NCI-H446 (cell line): ENCODE measurements at places on chromosomes 2 and 18.

DNA sequence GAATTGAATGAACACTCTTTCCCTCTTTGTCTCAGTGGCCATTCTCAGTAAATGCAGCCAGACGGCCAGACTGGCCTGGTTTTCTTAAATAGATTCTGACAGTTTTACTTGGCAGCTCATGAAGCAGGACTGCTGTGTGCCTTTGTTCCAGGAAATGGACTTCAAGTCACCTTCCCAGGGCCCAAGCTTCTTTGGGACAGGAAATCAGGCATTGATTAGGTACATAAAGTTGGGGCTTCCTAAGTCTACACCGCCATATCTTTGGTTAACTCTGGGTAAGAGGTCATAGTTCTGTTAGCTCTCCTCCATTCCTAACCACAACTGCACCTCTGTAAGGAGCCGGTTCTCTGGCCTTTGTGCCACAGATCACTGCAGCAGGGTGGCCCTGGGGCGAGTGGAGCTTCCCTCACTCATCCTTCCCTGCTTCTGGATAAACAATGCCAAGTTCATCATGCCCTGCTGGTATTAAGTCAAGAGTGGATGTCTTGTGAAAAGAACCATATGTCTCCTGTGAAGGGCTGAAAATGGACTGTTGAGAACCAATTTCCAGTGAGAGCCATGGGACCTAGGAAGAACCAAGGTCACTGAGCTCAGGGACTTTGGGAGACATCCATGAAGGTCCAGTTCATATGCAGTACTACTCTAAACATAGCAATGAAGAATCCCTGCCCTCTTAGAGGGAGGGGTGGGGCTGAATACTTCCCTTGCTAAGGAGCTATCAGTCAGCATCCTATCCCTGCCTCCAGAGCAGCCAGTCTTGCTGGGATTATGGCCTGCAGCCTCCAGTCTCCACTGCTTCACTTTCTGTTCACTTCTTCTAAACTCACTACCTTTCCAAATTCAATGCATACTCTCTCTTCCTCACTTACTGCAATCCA is 122.6 kb upstream of the XPO1 start:
- no peak for DNase-seq

DNA sequence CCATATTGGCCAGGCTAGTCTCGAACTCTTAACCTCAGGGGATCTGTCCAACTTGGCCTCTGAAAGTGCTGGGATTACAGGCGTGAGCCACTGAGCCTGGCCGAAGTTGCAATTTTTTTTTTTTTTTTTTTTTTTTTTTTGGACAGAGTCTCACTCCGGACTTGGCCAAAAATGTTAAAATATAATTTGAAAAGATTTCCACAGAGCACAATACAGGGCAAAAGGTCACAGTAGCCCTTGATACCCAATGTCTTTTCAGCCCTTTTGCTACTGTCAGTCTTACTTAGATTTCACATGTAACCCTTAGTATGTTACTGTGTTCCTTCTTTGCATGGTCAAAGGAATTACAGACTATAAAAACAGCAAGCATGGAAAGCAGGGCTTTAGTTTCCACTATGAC is 42.6 kb upstream of the MAPRE2 start:
- DNase-seq = no peak

DNA sequence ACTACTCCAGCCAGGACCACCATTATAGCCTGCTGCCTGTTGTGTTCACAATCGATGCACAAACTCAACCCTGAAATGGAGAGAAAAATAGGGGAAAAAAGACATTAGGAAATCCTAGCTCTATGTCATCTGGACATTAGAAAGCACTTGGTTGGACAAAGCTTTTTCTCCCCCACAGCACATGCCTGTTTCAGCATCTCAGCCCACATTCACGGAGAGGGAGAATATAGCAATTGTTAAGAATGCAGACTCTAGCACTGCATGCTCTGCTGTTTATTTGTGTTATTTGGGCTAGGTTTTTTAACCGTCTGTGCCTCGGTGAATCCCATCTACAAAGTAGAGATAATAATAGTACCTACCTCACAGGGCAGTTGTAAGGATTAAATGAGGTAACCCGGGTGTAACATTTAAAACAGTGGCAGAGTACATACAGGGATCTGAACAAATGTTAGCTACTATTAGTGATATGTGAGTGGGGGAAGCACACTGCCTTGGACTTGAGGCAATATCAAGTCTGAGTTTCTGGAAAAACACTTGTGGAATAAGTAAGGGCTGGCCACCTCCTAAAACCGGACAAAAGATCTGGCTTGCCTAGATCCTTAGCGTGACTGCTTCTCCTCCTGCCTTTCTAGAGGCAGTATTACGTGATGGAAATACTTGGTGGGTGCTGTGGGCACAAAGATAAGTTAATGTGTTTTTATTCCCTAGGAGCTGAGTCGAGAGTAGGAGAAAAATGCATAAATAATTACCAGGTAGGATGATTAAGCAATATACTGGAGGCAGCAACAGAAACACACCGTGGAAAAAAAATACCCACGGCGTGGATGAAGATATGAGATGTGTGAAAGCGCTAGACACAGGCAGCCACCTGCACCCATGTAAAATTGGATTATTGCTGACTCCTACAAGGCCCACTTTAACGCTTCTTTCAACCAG is 1.0 kb upstream of the PPP1CB start:
- no peak for DNase-seq

- DNase-seq = no peak
These were observed 98.1 kb downstream of the FAM210A start for GRCh38 chr18:13628211-13628610.

DNA sequence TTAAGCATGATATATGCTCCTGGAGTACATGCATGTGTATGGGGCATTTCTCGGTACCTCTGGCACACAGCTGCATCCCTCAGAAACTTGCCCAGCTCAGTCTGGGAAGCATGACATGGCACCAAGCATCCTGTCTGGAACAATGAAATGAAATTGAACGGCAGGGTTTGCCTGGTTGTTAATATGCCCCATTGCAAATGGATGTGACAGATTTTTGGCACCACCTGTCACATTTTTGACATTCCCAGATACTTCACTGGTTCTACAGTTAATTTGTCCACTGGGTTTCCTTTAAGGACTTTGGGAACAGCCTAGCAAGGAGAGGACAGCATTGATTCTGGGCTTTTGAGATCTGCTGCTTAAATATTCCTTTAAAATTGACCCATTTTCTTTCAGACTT is 305.8 kb downstream of the TSN start:
- DNase-seq = no peak

GRCh38 chr18:3333056-3333720 is 71.3 kb downstream of the MYL12B start:
- DNase-seq = no peak

- no peak for DNase-seq
These were observed 5.8 kb upstream of the DTYMK start for GRCh38 chr2:241692448-241692847.

DNA sequence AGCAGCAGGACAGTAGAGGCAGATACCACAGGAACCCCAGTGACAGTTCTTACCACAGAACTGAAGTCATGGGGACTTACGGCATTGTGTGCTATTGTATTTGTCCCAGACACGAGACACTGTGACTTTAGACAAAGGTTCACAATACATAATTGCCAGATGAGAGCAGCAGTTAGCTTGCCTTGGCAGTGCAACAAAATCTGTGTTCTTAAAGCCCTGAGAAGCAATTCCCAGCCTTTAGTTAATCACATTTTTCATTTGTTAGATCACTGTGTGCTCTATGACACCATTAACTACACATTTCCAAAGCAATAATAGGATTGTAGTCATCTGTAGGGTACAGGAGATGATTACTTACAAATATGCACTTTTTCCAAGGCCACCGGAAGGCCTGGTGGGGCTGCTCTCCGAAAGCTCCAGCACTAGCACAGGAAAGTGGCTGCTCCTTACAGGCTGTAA is 97.5 kb upstream of the LDLRAD4 start:
- DNase-seq = no peak

DNA sequence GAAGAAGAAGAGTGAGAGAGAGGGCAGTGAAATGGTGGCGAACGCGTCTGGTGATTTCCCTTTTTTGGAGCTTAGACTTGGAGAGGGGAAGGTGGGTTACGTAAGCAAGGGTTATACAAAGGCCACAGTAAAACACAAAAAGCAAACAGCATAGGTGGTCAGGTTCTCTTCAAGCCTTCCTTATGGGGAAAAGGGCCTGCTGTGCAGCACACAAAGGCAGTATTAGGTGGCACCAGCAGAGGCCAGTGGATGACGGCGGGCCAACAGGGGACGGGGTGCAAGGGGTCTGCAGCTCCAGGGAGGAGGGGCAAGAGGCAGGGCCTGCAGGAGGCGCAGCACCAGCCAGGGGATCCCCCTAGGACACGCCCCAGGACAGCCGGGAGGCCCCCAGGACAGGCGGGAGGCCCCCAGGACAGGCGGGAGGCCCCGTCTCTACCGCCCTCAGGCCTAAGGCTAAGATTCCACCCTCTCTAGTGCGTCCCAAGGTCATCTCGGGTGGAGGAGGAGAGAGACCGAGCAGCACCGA is 32.6 kb upstream of the NPC1 start:
- no peak for DNase-seq

GRCh38 chr2:72031346-72032110 is 116.1 kb downstream of the CYP26B1 start:
- DNase-seq = no peak

- no peak for DNase-seq
These were observed at the start of gene CNGA3 for GRCh38 chr2:98346311-98347236. TSS of gene CNGA3 (plus strand) at chr2:98346456. CDS start at chr2:98369976, 23,520 bp downstream.

DNA sequence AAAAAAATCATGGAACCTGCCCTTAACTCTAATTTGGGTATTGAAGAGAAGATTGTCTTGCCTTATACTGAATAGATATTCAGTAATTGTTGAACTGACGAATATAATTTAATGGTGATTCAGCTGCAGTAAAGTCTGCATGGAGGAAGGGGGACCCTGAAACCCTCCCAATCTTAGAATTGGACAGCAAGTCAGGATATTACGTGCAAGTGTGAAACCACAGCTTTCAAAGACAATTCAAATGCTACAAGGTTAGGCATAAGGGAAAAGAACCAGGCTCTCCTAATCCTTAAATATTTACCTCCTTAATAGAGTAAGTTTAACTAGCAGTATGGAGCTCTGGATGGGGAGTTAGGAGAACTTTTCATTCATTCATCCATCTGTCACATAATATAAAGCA is 226.9 kb upstream of the TNP1 start:
- no peak for DNase-seq

GRCh38 chr2:27829791-27830190 is 58.3 kb downstream of the MRPL33 start:
- no peak for DNase-seq

- no peak for DNase-seq
These were observed 43.4 kb downstream of the ITGB6 start for GRCh38 chr2:160156665-160157064.

DNA sequence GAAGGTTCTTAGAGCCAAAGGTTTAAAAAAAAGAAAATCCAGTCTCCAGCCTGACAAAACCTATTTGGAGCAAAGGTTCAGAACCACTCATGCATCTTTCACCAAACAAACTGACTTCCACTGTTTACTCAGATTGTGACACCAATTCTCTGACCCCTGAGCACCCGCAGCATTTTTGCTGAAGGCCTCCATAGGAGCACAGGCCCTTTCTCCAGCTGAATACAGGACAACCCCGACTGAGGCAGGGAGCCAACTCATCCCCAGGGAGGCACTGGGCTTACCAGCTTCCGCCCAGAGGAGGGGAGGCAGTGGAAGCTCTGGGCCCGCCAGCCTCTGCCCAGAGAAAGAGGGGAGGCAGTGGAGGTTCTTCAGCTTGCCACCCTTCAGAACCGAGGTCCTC is 51.0 kb upstream of the CNGA3 start:
- DNase-seq = no peak

- no peak for DNase-seq
These were observed 8.7 kb upstream of the HS6ST1 start for GRCh38 chr2:128327180-128327964.

- DNase-seq = no peak
These were observed 11.1 kb downstream of the TTL start for GRCh38 chr2:112493048-112493447.

- peak; percentile 49 for DNase-seq
These were observed 3.7 kb upstream of the ZEB2 start for GRCh38 chr2:144523596-144524117.

DNA sequence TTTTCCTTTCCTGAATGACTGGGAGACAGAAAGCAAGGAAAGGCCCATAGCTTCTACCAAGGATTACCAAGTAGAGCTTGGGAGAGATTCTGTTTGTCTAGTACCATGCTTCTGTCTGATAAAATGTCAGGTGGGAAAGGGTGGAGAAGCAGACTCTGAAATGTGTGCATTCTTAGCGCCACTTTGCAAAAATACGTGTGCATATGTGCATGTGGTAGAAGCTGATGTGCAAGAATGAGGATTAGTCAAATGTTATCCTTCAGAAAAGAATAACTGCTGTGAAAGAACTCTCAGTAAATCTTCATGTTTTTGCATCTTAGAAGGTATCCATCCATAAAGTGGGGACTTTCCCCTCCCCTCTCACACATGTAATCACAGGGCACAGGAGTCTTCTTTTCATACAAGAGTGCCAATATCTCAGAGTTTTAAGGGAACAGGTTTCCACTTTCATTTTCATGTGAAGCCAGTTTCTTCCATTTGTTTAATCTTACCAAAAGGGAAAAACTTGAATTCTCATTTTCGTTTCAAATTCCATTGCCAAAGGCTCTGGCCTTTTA is 15.4 kb upstream of the DGKD start:
- DNase-seq = no peak

DNA sequence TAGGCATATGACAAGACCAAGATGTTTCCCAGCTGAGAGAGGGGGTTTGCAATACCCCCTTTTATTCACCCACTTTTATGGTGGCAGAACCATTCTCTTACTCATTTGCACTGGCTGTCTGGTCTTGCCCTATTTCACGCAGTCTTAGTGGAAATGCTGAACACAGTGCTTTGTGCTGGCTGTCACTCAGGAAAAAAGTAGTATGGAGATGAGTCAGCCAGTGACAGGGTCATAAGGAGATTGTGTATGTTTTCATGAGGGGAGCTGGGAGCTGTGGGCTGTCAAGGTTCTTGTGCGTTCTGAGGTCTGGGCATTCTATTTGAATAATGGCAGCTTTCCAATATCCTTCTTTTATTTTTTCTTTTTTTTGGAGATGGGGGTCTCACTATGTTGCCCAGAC is 10.9 kb upstream of the CNRIP1 start:
- no peak for DNase-seq

- no peak for DNase-seq
These were observed 3.2 kb downstream of the RNPEPL1 start for GRCh38 chr2:240571314-240571973.

DNA sequence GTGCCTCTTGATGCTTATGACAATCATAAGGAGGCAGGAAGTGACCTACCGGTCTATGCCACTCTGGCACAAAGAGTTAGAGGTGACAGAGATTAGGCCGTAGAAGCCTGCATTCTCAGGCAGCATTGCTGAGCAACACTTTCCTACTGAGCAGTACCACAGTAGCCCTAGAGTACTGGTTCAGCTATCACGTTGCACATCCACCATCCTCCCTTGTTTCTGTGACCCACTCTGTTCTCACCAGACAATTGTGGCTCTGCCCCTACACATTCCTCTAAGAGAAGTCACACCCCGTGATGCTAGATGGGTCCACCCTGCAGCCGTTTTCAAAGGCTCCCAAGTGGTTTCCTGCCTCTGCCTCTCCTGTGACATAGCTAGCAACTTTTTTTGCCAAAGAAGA is 22.6 kb upstream of the SUCLG1 start:
- DNase-seq = no peak

GRCh38 chr2:74019516-74019915 is 34.8 kb downstream of the TET3 start:
- peak; percentile 13 for DNase-seq
